ENCODE measurements at places on chromosomes 5 and 9.

DNA sequence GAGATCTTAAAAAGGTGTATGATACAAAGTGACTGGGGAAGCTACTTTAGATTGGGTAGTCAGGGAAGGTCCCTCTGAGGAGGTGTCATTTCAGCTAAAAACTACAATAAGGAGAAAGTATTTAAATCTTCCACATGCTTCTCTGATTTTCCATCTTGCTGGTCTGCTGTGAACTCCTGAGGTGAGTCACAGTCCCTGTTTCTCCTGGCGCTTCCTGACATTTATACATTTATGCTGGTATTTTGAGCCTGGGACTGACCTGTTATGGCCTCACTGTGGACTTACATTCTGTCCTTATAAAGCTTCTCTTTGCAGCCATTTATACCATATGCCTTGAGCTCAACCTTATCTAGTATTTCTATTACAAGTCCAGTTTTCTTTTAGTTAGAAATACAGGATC is 95.1 kb downstream of the MED27 start:
- no peak for DNase-seq

DNA sequence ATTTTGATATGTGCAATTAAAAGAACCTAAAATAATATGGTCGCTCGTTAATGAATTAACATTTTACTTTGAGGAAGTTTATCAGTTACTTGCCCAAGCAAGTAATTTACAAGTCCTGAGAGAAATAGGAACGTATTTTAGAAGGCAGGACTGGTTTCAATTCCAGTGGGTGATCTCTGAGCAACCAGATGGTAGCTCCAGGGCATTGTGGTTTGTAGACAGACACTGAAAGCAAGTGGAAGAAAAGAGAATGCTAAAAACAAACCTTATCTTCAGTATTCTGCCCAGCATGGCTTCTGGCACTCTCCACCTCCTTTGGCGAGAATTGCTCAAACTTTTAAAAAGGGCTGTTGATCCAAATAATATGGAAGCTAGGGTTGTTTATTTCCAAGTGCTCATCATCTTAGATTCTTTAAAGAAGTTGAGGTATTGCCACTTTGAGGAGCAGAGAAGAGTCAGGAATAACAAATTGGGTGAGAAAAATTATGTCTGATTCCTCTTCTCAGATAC is 31.8 kb upstream of the ERAP2 start:
- DNase-seq: no peak

DNA sequence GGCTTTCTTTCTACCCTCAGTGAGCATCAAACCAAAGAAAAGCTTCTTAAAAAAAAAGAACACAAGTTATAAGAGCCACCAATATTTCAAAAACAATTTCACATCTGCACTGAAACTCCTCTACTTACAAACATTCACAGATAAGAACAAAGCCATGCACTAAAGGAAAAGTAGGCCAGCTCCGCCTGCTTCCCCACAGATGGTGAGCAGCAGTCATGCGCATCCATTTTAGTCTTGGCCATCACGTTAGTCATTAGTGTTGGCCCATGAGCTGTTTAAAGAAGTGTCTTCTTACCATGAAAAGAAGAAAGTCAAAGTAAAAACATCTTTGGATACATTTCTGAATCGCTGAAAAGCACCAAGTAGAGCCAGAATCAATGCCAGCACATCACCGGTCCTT is 40.0 kb upstream of the SMIM23 start:
- DNase-seq: no peak

- DNase-seq: no peak
Observed at GRCh38 chr5:127400946-127401670, 110.5 kb downstream of the MEGF10 start.

GRCh38 chr9:7316166-7316795 is 483.3 kb downstream of the DMAC1 start:
- DNase-seq: no peak

- no peak for DNase-seq
Observed at GRCh38 chr9:4866239-4866969, 73.7 kb downstream of the RCL1 start.

- DNase-seq: no peak
Observed at GRCh38 chr9:13141629-13142028, 137.9 kb downstream of the MPDZ start.

- no peak for DNase-seq
Observed at GRCh38 chr5:95808686-95809413, 13.7 kb downstream of the GLRX start.

DNA sequence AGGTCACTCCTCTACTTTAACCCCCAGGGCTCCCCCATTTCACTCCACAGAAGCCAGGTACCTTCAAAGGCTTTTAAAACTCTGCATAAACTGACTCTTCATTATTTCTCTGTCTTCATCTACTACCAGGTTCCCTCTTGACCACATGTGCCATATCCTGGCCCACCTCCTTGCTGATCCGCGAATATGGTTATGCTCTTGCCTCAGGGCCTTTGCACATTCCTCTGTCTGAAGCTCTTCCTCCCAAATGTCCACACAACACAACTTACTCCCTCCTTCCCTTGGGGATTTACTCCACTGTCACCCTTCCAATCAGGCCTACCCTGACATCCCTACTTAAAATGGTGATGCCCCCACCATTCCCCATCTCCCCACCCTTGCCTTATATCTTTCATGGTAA is 134.6 kb upstream of the ANKRD55 start:
- no peak for DNase-seq

Data from NCI-H510A (cell line).